ENCODE measurements at places on chromosomes 1 and 21.

GRCh38 chr1:202160377-202160940 is at the start of gene PTPN7:
Gene PTPN7, minus strand, starts transcription at chr1:202160602. Its CDS starts 1,200 bp downstream, at chr1:202159402.
- no peak for DNase-seq

GRCh38 chr1:228304766-228305395 is 97.0 kb downstream of the OBSCN start:
- DNase-seq = no peak

DNA sequence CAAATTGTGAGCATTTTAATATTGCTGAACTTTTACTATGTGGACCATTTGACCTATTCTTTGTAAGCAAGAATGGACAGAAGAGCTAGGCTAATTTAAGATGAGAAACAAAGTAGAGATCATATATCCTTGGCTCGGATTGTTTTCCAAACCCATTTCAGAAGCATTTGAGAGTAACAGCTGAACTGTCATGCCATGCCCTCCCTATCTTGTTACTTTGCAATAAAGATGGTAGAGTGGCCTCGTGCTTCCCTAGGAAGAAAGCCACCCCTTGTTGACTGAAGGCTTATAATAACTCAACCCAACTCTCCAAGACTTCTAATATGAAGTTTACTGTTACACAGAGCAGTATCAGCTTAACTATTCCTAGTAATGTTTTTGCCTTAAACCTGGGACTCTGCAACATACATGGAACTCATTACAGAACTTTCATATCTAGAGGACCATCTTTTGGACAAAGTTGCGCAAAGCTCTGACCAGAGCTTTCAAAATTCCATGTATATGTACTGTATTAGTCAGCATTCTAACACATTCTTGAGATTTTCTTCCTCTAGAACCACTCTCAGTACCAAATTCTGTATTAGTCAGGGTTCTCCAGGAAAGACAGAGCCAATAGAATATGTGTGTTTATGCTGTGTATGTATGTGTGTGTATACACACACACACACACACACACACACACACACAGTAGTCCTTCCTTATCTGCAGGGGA is 68.7 kb downstream of the ADAMTS1 start:
- no peak for DNase-seq

GRCh38 chr1:34740161-34740868 is 14.5 kb upstream of the GJB5 start:
- DNase-seq = no peak

DNA sequence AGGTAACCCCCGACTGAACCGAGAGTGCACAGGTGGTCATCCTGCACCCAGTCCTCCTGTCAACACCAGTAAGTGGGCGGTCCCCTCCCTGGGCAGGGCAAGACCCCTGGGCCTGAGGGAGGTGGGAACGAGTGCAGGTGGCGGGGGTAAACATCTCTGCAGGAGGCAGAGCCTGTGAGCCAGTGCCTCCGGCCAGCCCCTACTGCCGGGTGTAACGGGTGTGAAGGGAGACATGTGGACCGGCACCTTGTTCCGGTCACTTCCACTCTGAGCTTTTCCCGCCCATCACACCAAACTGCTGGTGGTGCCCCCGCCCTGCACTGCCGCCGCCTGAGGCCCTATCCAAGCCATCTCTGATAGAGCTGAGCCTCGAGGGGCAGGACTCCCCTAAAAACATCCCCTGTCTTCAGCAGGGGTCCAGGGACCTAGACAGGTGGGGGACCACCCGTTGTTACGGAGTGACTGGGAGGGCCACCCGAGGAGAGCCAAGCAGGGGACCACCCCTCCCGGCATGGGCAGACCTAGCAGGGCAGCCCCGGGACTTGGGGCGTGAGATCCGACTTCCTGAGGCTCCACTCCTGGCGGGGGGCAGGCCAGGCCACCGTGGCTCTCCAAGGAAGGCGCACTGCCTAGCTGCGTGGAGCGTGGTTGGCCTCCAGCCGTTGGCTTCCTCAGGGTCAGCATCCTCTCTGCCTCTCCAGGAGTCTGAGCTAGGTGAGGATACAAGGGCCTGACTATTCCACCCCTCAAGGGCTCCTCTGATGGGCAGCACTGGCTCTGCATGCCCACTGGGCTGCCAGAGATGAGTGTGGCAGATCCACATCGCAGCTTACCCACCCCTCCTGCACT is 43.8 kb upstream of the LBR start:
- no peak for DNase-seq

DNA sequence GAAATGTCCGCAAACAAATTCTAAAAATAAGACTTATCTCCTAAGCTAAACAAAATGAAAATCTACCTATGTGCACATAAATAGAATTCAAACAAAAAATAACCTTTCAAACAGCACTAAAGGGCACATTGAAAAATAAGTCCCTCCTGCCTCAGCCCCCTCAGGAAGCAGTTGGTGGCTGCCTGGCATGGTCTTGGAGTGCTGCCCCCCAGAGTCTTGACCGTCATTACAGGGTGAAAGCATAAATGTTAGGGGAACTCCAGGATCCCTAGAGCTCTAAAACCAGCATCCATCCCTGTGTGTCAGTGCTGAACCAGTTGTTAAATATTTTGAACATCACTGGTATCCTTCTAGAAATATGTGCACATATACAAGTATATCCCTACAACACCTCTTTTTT is 6.5 kb upstream of the NPL start:
- DNase-seq = no peak

GRCh38 chr1:172544481-172545104 is 11.6 kb downstream of the SUCO start:
- DNase-seq = no peak

- DNase-seq = peak; percentile 41
Observed at GRCh38 chr1:18693256-18694098, 62.8 kb downstream of the PAX7 start.

DNA sequence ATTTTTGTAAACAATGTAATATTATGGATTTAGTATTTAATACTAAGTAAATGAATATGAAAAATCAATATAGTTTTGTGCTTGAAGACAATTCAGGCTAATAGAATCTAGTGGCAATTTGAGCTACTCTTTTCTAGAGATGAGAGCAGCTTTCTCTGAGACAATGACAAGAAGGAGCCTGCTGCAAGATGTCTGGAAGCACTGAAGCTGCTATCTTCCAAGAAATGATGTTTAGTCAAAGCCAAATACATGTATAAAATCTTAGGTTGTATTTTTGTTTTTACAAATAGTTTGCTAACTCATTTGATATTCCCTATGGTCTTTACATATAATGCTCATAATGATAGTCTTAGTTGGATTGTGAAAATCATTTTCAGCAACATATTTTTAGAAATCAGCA is 103.9 kb upstream of the COL24A1 start:
- no peak for DNase-seq

DNA sequence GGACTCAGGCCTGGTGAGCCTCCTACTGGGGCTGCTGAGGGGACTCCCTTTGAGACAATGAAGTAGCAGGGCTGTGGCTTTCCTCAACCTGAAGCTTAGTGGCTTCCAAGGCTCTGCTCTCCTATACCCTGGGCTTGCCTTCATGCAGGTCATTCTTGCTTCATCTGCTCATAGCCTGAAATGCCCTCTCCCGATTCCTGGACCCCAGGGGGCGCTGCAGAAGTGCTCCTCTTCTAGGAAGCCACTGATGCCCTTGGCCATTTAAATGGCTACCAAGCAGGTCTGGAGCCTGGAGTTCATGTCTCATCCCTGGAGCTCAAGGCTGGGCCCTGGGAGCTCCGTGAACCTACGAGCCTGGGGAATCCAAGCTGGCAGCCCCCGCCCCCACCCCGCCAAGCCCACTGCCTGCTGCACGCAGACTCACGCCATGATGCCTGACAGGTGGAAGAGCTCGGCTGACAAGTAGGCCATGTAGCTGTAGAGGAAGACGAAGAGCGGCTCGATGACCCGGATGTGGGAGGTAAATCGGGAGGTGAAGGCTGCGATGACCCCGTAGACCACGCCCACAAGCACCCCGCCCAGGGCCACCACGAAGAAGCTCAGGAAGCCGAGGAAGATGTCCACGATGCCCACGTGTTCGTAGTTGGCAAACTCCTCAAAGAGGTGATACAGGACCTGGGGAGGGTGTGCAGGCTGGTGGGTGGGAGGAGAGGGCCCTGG is 45.7 kb downstream of the SLC9A1 start:
- DNase-seq = no peak

GRCh38 chr1:3564921-3565831 is 46.1 kb downstream of the MEGF6 start:
- DNase-seq = no peak

GRCh38 chr1:223210788-223211120 is 67.7 kb upstream of the TLR5 start:
- DNase-seq = no peak

- no peak for DNase-seq
Observed at GRCh38 chr21:25944082-25944481, 209.3 kb downstream of the GABPA start.

All from NCI-H187 (cell line).